ENCODE measurements at places on chromosomes 2 and 18. TPM values are rescaled to one million over a fixed set of nuclear protein-coding genes. Genes with fewer than 3 reads are reported as not detected.

DNA sequence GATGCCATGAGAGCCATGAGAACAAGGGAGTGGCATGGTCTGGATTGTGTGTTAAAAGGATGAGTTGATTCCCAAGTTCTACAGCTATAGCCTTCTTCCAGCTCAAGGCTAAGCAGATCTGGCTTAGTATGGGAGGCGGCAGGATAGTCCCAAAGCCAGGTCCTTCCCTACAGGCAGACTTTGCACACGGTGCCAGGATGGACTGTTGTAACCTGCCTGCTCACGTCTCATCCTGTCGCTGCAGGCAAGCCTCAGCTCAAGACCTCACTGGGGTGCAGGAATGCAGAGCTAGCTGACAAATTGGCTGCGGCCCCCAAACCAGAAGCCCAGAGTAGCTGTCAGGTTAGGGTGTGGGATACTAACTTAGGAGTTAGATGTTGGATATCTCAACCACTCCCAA lies 28.8 kb upstream of the IGFBP5 start:
- H3K36me3 ChIP-seq: no peaks in the 10 kb centered on the region
- no peaks in the 10 kb centered on the region for H3K27me3 ChIP-seq
- DNase-seq: no peak
- peaks cover 2% of the 10 kb centered on the region for H3K4me1 ChIP-seq
- no peak overlapping the region for H3K27ac ChIP-seq

Gene AKAIN1
- not detected for total RNA-seq

GRCh38 chr18:70190529-70190928 lies 15.0 kb downstream of the RTTN start:
- H3K27ac ChIP-seq: no peak overlapping the region
- no peaks in the 10 kb centered on the region for H3K27me3 ChIP-seq
- no peak overlapping the region for H3K4me3 ChIP-seq
- DNase-seq: peak; percentile 65
- peaks cover 3% of the 10 kb centered on the region for H3K4me1 ChIP-seq
- H3K36me3 ChIP-seq: peaks cover 7% of the 10 kb centered on the region

Gene HK2
- 17.4 TPM for total RNA-seq

- H3K27me3 ChIP-seq: peaks cover 10% of the 10 kb centered on the region
- H3K4me1 ChIP-seq: peaks cover 8% of the 10 kb centered on the region
- H3K4me3 ChIP-seq: no peak overlapping the region
- H3K27ac ChIP-seq: no peak overlapping the region
- DNase-seq: no peak
These were observed 23.1 kb downstream of the CYP27C1 start for GRCh38 chr2:127196998-127197397.

DNA sequence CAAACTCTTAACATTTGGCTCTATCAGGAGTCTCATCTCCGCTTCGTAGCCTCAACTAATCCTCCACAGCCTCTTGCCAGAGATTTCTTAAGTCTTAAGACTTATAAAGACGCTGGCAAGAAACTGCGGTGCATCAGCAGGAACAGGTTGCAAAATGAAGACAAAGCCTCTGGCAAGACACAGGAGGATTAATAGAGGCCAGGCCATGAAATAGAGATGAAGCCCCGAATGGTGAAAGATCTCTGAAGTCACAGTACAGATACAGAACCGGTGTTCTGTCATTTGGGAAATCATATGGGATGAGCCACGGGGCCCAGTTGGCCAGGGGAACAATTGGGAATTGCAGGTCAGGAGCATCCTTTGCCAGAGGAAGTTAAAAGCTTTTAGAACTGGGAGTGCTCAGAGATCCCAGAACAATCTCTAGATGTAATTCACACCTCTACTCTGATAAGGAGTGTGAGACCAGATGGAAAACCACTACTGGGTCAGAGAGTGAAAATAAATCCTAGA lies 190.9 kb upstream of the FOSL2 start:
- H3K27me3 ChIP-seq: no peaks in the 10 kb centered on the region
- H3K36me3 ChIP-seq: no peaks in the 10 kb centered on the region
- no peaks in the 10 kb centered on the region for H3K4me1 ChIP-seq

GRCh38 chr2:164706522-164706921 lies 85.2 kb upstream of the GRB14 start:
- H3K27ac ChIP-seq: no peak overlapping the region
- no peaks in the 10 kb centered on the region for H3K27me3 ChIP-seq
- peak; percentile 76 for DNase-seq

- no peak overlapping the region for H3K27ac ChIP-seq
- peaks cover 30% of the 10 kb centered on the region for H3K27me3 ChIP-seq
- no peaks in the 10 kb centered on the region for H3K36me3 ChIP-seq
These were observed 269.3 kb downstream of the GLI2 start for GRCh38 chr2:121004950-121005349.

Gene AMER3
- not detected for total RNA-seq

- H3K27ac ChIP-seq: no peak overlapping the region
- DNase-seq: peak; percentile 48
- H3K4me3 ChIP-seq: no peak overlapping the region
- peaks cover 4% of the 10 kb centered on the region for H3K4me1 ChIP-seq
- no peaks in the 10 kb centered on the region for H3K27me3 ChIP-seq
These were observed 110.9 kb downstream of the STK39 start for GRCh38 chr2:168136392-168136977.

DNA sequence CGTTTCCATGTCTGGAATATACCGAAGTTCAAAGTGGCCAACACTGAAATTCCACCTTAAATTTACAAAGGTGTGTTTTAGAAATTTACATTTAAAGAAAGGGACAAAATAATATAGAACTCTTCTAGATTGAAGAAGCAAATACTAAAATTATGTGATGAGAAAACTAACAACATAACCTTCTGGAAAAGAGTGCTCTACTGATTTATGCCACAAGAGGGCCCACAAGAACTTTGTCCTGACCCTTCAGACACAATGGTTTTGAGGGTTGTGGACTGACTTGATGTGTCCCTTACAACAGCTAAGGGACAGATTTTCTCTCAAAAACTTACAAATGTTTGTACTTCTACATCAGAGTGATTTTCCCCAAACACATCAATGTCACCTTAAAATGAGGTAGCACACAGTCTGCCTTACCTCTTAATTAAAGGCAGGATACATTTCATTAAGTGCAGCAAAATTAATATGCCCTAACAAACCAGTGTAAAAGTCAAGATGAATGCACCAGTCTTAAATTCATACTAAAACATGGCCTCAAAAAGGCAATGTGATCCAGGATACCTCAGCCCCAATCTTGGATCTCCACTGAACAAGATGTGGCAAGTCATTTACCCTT lies 36.2 kb downstream of the EIF2AK3 start:
- H3K4me3 ChIP-seq: no peak overlapping the region
- no peaks in the 10 kb centered on the region for H3K27me3 ChIP-seq
- H3K36me3 ChIP-seq: peaks cover 25% of the 10 kb centered on the region
- no peaks in the 10 kb centered on the region for H3K4me1 ChIP-seq

- peaks cover 47% of the 10 kb centered on the region for H3K27me3 ChIP-seq
- no peaks in the 10 kb centered on the region for H3K36me3 ChIP-seq
- H3K4me3 ChIP-seq: no peak overlapping the region
- H3K4me1 ChIP-seq: no peaks in the 10 kb centered on the region
These were observed 8.7 kb downstream of the MAL start for GRCh38 chr2:95034221-95034620.

Gene ALPI
- not detected for total RNA-seq

Gene PARD6G
- 3.3 TPM for total RNA-seq

Gene IL1R2
- total RNA-seq: not detected

- DNase-seq: peak; percentile 61
- H3K27ac ChIP-seq: no peak overlapping the region
- no peaks in the 10 kb centered on the region for H3K4me1 ChIP-seq
- no peak overlapping the region for H3K4me3 ChIP-seq
- H3K27me3 ChIP-seq: no peaks in the 10 kb centered on the region
These were observed 26.7 kb downstream of the AGPS start for GRCh38 chr2:177419274-177419673.

DNA sequence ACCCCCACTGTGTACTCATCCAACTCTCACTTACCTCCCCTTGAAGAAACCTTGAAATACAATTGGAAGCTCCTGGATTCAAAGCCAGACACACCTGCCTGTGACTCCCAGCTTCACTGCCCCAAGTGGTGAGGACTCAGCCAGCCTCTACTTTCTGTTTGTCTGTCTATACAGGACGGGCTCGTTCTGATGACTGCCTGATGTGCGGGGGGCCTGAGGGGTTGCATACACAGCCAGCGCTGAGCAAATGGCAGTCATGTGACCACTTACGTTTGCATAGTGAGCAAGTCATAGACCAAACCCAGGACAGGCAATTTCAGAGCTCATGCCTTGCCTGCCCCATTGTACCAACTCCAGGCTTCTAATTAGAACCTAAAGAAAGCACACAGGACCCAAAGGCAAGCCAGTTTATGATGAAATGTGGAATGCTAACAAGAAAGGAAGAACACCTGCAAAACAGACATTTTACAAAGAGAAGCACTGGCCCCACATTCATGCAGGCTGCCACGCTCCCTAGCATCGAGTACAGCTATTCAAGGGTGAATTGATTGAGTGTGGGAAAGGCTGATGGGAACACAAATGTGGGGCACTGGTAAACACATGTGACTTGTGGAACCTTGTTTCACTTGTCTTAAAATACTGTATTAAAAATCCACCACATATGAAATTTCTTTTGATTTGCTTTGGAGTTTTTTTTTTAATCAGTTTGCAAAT lies 137.8 kb downstream of the LNPK start:
- H3K4me1 ChIP-seq: no peaks in the 10 kb centered on the region
- H3K4me3 ChIP-seq: no peak overlapping the region
- peaks cover 10% of the 10 kb centered on the region for H3K27me3 ChIP-seq
- no peaks in the 10 kb centered on the region for H3K36me3 ChIP-seq
- H3K27ac ChIP-seq: no peak overlapping the region

Gene CXCR1
- not detected for total RNA-seq

DNA sequence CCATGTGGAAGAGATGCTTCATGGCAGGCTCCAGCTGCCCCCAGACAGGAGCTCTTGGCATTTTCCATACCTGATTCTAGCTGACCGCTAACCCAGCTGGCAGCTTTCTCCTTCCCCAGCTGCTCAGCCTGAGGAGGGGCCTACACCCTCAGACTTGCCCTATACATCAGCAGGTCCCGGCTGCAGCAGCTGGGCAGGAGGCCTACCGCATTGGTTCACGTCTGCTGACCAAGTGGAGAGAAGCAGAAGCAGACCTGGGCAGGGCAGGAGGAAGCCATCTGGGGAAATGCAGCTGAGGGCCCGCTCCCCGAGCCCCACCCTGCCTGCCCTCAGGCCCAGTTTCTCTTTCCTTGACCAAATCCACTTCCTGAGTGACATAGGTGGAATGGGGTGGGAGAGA lies 50.7 kb downstream of the LBH start:
- no peaks in the 10 kb centered on the region for H3K36me3 ChIP-seq
- H3K4me3 ChIP-seq: no peak overlapping the region
- peaks cover 11% of the 10 kb centered on the region for H3K4me1 ChIP-seq
- no peak overlapping the region for H3K27ac ChIP-seq
- H3K27me3 ChIP-seq: no peaks in the 10 kb centered on the region

- no peaks in the 10 kb centered on the region for H3K4me1 ChIP-seq
- no peak overlapping the region for H3K27ac ChIP-seq
- H3K36me3 ChIP-seq: no peaks in the 10 kb centered on the region
- no peak overlapping the region for H3K4me3 ChIP-seq
- DNase-seq: no peak
These were observed 28.0 kb downstream of the RNF144A start for GRCh38 chr2:6945087-6945813.

Gene SLC9A4
- total RNA-seq: not detected

DNA sequence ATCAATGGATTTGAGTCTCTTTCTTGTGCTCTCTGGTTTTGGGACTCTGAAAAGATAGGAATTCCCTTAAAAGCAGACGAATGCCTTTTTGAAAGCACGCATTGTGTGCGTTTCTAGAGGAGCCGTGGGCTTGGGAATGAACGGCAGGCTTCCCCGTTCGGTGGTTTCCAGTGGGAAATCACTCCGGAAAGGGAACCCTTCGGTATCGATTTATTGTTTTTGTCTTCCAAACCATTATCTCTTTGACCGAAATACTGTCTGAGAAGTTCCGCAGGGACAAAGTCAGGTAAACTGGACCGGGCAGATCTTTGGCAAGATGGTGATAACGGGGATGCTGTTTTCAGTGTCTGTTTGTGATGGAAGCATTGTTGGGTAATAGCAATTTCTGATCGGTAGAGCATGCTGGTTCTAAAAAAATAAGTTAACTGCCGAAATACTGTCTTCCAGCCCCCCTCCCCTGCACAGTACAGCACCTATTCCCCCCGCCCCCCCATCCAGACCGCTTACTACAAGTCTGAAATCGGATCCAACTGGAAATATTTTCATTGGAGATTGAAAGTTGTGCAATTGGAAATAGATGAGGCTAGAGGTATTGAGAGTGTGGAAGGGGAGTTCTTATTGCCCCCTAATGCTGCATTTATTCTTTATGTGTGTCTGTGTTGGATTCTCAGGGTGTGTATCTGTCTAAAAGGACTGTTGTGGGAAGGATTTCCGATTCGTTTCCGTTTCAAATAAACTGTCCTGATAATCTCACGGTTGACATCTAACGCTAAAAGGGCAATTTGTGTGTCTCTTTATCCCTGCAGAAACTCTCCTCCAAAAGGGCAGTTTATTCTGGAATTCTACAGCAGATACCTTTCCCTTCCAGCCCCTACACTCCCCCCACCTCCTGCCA lies 635 bp downstream of the SETBP1 start:
- H3K27ac ChIP-seq: peak overlapping the region; percentile 30
- no peak for DNase-seq
- peaks cover 3% of the 10 kb centered on the region for H3K4me1 ChIP-seq
- no peaks in the 10 kb centered on the region for H3K36me3 ChIP-seq

Data from IMR-90 (cell line).